Activated T-cell treated with anti-CD3 and anti-CD28 coated beads for 1 hour (primary cell): ENCODE measurements at places on chromosomes 3 and 15.

- no peak for DNase-seq
Observed at GRCh38 chr3:84184937-84185336, 773.9 kb upstream of the CADM2 start.

DNA sequence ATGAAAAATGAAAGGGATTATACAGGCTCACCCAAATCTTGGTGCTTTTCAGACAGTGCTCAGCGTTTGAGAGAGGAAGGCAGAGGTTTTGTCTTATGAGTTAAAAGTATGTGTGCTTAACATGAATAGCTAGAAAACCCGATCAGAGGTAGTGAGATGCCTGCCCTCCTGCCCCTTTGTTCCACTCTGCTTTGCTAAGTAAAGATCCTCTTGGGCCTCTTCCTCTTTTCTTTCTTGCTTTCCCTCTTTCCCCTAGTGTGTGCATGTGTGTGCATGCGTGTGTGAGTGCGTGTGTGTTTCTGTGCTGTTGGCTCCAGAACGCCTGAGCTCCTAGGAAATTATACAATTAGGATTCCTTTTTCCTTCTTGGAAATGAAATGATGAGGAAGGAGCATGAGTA lies 261.3 kb upstream of the NR2E3 start:
- no peak for DNase-seq

GRCh38 chr3:126811530-126811929 lies 107.5 kb downstream of the CHCHD6 start:
- DNase-seq = no peak

DNA sequence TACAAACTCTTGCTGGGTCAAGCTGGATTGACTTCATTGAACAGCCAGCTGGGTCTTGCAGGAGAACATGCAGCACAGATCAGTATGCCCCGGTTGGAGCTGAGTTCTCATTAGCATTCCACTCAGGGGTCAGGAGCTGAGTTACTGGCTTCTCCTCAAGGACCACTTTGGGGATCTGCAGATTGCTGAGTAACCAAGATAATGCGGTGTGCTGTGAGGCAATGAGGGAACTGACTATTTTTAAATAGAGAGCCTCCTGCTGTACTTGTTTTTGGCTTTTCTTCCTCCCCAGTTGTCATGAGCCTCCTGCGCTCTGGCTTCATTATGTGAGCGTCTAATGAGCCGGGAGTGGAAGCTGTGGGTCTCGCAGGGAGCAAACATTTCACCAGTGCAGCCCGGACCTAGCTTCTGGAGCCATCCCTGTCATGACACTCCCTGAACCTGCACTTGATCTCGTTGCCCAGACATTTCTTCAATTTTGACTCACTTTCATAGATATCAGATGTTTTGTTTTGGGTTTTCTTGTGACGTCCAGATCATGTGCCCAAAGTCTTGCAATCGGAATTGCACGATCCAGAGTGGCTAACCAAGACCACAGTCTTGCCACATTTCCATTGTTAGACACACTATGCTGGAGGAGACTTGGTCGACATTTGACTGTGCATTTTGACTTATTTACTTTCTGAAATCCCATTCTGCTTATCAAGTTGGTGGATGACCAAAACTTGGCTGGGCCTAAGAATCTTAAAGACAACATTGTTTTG lies 327.2 kb downstream of the LRTM1 start:
- DNase-seq = no peak

DNA sequence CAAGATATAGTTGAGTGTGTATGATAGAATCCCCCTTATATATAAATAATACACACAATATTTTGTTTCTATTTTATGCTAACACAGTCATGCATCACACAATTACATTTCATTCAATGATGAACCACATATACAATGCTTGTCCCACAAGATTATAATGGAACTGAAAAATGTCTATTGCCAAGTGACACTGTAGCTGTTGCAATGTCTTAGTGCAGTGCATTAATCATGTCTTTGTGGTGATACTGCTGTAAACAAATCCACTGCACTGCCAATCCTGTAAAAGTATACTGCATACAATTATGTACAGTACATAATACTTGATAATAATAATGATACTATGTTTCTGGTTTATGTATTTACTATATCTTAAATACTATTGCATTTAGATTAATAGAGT lies 512.1 kb upstream of the CNTN3 start:
- DNase-seq = no peak

DNA sequence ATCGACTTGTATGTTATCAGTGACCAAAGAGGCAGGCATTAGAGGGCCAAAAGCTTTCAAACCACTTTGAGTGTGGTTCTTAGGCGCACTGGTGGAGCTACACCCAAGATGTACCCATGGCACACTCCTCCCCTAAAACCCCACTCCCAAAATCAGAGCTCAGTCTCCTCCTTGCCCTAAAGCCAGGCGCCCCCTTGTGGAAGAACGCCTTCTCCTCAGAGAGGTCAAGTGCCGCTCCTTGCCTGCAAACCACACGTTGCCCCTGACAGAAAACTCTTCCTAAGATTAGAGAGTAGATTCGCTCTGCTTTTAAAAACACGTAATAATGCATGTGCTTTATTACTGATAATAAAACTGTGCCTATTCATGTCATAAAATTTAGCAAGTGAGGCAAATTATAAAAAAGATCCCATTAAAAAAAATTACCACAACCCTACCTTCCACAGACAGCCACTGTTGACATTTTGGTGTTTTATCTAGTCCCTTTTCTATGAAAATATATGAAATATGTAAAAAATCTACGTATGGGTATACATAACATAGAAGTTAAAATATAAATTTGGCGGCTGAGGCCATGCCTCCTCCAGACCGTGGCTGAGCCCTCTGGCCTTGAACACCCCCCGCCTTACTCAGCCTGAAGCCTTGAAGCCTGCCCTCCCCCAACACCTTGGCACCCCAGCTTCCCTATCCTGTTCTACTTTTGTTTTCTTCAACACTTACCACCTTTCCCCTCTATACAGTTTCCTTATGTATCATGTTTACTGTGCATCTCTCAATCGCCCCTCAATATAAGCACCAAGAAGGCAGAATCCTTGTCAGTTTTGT lies 33.5 kb downstream of the BCL2L10 start:
- DNase-seq = peak; percentile 92

DNA sequence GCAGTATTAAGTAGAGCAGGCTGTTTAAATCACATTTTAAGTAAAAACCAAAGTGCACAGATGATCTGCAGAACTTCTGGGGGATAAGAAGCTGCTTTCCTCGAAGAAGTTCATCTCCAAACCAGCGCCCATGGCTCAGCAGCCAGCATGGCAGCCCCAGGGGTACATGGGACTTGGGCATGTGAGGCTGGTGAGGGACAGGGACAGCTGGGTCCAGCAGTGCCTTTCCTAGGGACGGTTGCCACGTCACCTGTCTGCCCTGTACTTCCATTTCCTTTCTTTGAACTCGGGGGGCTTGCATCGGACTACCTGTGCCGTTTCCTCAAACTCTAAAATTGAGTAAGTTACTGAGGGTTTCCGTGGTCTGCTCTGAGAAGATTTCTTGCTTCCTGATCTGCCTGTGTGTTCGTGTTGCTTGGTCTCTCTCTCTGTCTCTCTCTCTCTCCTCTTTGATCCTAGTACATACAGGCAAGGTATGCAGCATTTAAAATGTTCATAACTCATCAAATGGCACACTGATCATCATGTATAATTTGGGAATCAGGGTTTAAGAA lies 67.6 kb downstream of the IGF1R start:
- no peak for DNase-seq

- no peak for DNase-seq
Observed at GRCh38 chr15:82958638-82959037, 6.1 kb upstream of the HOMER2 start.

DNA sequence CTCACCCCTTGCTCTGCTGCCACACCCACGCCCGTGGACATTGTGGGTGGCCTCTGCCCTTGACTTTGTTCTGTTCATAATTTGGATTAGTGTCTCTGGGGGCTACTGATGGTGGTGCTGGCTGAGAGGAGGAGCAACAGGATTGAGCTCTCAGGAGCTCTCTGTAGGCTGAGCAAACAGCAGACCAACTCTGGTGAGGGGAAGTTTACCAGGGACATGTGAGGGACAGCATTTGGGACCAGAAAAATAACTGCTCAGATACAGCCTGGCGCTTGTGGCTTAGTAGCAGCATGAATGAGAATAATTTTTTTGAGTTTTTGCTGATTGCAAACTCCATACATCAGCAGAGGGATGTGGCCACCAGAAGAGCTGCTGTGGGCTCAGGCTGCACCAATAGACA lies 14.8 kb downstream of the PPCDC start:
- no peak for DNase-seq

DNA sequence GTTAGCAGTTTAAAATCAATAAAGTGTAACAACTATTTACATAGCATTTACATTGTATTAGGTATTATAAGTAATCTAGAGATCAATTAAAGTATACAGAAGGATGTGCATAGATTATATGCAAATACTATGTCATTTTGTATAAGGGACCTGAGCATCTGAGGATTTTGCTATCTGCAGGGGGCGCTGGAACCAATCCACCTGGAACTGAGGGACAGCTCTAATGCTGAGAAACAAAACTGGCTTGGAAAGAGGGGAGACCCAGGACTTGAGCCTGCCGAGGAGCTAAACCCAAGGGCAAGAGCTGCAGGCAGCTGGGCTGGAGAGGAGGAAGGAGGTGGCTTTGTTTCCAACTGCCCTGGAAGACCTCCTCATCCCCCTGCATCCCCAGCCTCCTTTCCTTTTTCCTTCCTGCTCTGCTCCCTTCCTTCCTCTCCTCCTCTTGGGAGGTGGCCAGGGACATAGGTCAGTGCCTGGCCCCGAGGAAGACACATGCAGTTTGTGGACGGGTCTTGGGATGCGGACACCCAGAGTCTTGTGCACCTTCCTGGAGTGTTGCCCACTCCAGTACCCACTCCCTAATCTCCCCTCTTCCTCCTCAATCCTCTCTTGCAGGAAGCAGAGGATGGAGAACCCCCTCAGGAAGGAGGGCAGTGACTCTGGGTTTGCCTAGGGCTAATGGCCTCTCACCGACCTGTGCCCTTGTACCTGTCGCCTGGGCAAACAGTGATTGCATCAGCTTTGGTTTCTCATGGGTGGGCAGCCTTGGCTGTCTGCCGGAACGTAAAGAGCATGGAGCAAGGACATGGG lies 825 bp upstream of the RTP3 start:
- DNase-seq = peak; percentile 55

- DNase-seq = no peak
Observed at GRCh38 chr3:194379231-194379630, 9.7 kb upstream of the LRRC15 start.

DNA sequence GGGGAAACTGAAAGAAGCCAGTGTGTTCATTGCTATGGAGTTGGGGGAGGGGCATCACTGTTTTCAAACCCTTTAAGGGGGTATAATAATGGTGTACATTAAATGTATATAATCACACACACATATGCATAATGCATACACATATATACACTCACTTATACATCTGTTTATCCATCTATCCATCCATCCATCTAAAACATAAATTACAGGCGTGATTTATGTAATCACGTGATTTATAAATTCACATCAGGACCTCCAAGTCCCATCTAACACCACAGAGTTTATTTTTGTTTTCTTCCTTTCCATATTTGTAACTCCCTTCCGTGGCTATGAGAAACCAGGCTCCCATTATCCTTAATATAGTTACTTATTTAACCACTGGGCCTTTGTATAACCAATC lies 39.8 kb downstream of the GRAMD1C start:
- DNase-seq = no peak

- DNase-seq = no peak
Observed at GRCh38 chr3:48501196-48501595, 2.8 kb downstream of the SHISA5 start.

DNA sequence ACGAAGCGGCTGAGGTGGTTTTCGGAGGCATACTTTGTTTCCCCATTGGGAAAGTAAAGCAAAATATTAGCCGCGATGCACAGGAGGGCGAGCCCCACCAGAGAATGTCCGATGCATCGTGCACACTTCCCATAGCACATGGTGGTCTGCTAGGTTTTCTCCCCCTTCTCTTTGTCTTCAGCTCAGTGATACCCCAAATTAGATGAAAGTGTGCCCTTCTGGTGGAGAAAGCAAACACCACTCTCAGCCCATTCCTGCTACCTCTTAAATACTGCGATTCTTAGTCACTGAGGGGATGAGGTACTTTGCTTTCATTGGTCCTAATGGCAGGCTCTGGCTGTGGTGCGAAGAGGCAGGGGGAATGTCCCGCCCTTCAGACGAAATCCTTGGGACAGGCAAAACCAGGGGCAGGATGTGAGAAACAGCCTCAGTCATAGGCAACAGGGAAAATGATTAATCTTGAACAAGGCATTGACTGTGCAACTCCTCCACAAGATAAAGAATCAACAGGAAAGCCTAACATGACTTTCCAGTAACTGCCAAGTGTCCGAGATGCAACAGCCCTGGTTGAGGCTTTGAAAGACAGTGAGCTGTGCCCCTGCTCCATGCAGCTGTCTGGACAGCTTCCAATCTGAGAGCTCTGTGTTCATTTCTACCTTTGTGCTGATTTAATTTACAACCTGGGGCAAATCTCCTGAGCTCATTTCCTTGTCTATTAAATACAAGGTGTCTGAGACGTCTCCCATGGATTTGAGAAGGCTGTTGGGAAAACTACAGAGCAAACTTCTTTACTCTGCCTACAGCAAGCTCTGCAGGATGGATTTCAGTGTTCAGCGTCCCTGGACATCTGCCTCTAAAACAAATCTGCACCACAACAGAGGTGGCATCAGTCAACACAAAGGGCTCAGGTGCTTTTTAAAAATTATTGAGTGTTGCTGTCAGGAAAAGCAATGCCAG lies at the start of gene TM4SF1:
Gene TM4SF1, minus strand, starts transcription at position 242 of the 957 bp plus-strand sequence. Its CDS starts 102 bp downstream, at position 140.
- DNase-seq = no peak

DNA sequence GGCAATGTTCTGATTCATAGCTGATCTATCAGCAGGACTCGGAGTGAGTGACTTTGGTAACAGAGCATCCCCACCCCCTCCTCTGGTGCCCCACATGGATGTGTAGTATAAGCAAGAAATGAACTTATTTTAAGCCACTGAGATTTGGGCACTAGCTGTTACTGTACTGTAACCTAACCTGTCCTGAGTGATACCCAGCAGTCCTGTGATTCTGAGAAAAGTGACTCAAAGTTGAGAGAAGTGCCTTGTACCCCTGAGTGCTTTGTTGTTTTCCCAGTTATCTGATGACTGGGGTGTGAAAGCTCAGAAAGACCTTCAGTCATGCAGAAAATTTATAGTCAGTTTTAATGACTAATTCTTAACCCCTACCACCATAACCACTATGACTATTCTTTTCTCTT lies 439.9 kb upstream of the RBMS3 start:
- no peak for DNase-seq

DNA sequence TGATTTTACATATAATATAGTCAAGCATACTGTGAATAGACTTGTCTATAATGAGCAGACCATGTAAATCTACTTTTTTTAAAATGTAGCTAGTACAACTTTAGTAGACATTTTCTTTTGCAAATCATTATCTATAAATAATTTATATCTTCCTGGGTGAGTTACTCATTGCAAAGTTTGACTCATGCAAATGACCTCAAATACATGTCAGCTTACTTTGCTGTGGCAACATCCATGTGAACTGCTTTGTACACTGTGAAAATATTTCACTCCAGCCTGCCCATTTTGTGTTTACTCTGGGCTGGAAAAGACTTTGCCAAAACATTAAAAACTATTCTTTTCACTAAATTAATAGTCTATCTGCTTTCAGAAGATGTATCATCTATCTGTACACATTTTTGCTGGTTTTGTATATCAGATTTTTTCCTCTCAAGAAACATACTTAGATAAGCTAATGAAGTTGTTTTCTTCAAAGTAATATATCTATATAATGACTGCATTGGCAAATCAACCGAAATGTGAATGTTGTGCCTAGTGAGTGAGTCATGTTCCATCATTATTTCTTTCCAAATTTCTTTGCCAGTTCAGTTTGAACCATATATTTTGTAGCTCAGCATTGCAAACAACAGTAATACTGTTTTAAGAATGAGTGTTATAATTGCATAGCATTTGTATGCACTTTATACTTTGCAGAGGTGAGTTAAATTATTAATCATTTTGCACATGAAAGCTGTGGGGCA lies 26.5 kb downstream of the IGSF10 start:
- no peak for DNase-seq

GRCh38 chr3:119676020-119676419 lies 1.2 kb downstream of the COX17 start:
- DNase-seq = no peak
